ENCODE measurements at places on chromosomes 1 and 21. TPM values are rescaled to one million over a fixed set of nuclear protein-coding genes. Genes with fewer than 3 reads are reported as not detected.

Gene FCRLB
- polyA plus RNA-seq = 0.84 TPM

DNA sequence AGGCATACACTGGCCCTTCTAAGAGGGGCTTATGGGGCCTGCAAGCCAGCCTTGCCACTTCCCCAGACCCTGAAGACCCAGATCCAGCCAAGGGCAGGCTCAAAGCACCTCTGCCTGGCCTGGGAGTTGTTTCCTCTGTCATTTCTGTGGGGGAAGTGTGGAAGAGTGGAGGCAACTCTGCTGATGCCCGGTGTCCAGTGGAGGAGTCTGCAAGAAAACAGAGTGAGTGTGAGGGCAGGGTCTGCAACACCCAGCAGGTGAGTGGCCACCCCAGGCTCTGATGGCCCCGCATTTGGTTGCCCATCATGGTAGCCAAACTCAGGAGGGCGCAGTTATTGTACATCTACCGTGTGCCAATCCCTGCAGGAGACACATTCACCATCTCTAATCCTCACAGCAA, 8.4 kb downstream of the CLEC20A start:
- DNase-seq = no peak

DNA sequence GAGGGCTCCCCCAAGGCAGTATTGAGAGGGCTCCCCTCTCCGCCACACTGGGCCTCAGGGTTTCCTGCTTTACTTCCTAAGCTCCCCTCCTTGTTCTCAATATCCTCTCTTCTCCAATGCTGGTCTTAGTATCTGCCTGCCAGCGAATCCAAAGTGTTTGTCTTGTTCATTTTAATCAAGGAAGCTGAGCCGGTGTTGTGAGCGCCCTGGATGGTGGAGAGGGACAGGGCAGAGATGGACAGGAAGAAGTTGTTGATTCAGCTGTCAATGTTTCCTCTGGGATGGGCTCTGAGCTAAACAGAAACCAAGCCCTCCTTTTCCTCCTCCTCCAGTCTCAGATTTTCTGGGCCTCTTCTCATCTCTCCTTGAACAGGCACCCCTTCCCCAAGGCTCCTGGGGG, 5.4 kb downstream of the OLFML3 start:
- DNase-seq = no peak

- DNase-seq = no peak
Observed at GRCh38 chr1:52769346-52770033, 43.2 kb downstream of the ZYG11B start.

DNA sequence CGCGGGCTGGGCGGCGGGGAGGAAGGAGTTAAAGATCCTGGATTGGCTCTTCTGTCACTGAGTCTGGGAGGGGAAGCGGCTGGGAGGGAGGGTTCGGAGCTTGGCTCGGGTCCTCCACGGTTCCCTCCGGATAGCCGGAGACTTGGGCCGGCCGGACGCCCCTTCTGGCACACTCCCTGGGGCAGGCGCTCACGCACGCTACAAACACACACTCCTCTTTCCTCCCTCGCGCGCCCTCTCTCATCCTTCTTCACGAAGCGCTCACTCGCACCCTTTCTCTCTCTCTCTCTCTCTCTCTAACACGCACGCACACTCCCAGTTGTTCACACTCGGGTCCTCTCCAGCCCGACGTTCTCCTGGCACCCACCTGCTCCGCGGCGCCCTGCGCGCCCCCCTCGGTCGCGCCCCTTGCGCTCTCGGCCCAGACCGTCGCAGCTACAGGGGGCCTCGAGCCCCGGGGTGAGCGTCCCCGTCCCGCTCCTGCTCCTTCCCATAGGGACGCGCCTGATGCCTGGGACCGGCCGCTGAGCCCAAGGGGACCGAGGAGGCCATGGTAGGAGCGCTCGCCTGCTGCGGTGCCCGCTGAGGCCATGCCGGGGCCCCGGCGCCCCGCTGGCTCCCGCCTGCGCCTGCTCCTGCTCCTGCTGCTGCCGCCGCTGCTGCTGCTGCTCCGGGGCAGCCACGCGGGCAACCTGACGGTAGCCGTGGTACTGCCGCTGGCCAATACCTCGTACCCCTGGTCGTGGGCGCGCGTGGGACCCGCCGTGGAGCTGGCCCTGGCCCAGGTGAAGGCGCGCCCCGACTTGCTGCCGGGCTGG, at the start of gene NPR1:
NPR1 (plus strand) TSS at position 170 of the 818 bp plus-strand sequence; CDS start at position 591, 421 bp downstream.
- DNase-seq = peak; percentile 31
